A549 treated with DMSO at 1 μM for 4 hours (cell line): ENCODE measurements at places on chromosomes 4 and X. TPM values are rescaled to one million over a fixed set of nuclear protein-coding genes. Genes with fewer than 3 reads are reported as not detected.

Gene ANOS1
- 0.03 to 0.09 TPM (median 0.05 TPM) in 3 of 5 replicates, not detected in the others for total RNA-seq

Gene USP17L15
- not detected in 5 replicates for total RNA-seq

Gene TCEAL5
- not detected in 5 replicates for total RNA-seq

Gene PTCHD1
- not detected in 5 replicates for total RNA-seq

Gene ENPEP
- total RNA-seq: 0.02 to 0.27 TPM (median 0.02 TPM) in 4 of 5 replicates, not detected in the other

Gene GPM6B
- not detected in 5 replicates for total RNA-seq

Gene CSAG2
- total RNA-seq: not detected in 5 replicates

Gene SMIM31
- total RNA-seq: 0.02 to 0.11 TPM (median 0.07 TPM) in 3 of 5 replicates, not detected in the others

Gene NSUN7
- 0.27 to 0.58 TPM (median 0.30 TPM) in 5 replicates for total RNA-seq

Gene MTMR8
- total RNA-seq: 0.45 to 0.92 TPM (median 0.50 TPM) in 5 replicates
